ENCODE measurements at places on chromosomes 3 and 15.

DNA sequence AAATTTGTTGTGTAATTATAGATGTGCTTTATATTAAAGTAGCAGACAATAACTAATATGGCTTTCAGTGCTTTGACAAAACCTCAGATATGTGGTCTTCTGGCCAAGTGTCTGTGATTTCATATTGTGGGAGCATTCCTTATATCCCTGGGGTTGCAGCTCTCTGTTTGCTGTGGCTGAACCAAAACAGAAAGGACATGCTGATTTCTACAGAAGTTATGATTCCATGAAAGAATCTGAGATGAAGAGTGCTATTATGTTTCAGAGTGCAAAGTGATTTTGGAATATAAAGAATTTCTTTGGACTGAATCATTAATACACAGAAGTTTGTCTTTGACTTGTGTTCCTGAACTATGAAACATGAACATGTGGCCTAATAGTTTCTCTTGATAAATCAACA is 36.5 kb downstream of the CDV3 start:
- no peak for DNase-seq

- no peak for DNase-seq
Observed at GRCh38 chr3:181839916-181840297, 128.2 kb downstream of the SOX2 start.

DNA sequence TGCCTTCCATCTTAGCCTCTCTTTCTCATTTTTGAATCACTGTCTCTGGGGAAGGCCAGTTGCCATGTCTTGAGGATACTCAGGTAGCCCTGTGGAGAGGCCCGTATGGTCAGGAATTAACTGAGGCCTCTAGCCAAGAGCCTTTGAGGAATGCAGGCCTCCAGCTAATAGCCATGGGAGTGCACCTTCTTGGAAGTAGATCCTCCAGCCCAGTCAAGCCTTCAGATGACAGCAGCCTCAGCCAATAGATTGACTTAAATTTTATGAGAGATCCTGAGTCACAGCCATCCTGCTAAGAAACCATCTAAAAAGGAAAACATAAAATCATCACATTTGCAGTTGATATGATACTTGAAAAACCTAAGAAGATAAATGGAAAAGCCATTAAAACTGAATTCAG is 112.5 kb upstream of the BNIP2 start:
- no peak for DNase-seq

GRCh38 chr3:64095802-64096201 is 72.5 kb upstream of the PSMD6 start:
- DNase-seq, result no peak

DNA sequence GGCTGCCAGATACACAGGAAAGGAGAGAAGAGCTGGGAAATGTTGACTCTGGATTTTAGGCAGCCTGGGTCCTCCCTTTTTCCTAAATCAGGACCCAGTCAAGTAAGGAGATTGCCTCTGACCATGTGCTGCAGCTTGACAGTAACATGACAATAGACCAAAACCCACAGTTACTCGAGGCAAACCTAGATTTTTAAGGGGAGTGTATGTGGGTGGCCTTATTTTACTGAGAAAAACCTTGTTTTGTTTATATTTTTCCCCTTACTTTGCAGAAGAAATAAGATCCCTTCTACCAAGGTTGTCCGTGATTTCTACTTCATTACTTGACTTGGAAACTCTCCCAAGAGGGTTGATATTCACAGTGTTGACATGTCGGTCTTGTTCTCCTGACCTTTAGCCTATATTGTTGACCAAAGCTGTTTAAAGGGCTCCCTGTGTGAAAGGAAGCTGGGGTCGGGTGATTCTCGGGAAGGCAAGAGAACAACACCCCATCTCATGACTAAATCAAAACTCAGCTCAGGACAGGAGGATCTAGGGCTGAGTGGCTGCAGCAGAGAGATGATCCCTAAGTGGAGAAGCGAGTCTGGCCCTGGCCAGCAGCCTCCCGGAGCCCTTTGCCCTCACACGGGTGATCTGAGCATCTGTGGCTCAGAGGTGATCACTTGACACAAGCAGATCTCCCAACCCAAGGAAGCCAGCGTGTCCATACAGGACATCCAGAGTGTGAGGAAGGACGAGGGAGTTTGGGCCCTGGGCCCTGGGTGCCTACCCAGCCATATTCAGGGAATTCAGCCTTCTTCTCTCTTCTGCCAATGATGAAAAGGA is 31.0 kb upstream of the SLCO2A1 start:
- DNase-seq, result no peak

GRCh38 chr3:183513046-183513706 is 42.3 kb downstream of the KLHL6 start:
- DNase-seq, result no peak

GRCh38 chr15:100762913-100763834 is 116.5 kb upstream of the ALDH1A3 start:
- DNase-seq, result no peak

DNA sequence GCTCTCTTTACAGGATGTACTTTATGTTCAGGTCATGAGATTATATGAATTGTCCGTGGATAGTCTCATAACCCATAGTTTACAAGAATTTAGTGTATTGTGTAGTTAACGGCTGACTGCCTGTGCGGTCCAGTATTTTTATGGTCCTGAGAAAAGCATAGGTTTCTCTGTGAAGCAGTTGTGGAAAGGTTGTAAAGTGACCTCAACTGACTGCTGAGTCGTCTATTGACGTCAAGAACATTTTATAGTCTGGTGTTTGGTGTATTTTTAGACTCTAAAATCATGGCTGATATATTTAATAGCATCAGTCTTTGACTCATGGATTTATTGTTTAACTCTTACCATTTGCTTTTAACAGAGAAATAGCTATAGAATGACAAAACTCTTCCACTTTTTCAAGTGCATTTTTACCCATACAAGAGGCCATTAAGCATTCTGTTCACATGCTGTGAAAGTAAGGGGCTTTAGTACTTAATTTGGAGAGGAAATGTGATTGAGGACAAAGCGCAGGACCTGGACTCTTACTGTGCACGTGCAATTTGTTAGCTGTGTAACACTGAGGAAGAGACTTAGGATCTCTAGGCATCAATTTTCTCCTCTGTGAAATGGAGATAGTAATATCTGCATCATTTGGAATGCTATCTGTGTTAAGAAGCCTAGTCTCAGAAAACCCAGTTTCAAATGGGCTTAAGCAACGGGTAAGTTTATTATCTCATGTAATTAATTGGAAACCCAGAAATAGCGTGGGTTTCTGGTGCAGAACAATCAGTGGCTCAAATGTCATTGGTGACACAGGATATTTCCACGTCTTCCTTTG is 240.8 kb downstream of the NFKBIZ start:
- no peak for DNase-seq

- no peak for DNase-seq
Observed at GRCh38 chr3:167203062-167203461, 177.0 kb downstream of the ZBBX start.

DNA sequence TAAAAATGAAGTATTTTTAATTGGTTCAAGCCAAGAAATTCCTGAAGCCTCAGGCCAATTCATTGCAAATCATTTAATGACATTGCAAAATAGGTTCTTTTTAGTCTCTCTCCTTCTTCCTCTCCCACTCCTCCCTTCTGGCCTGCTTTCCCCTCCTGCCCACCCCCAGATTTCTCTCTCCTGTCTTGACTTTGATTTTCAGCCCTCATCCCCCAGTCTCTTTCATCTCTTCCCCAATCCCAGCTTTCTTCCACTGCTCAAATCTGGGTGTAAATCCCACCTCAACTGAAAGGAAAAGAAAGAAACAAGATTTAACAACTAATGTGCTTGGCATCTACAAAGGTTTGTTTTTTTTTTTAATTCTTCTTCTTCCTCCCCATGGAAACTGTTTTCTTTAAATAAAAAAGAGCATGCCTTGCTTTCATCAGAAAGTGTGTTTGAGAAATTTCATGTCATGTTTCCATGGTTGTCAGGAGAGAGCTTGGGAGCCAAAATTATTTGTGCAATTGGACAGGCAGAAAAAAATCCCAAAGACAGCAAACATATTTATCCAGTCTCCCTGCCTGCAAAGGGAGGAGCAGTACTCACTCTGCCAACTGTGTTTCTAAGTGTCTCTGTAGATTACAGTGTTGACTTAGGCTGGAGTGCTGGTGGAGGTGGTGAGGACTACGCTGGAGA is 50.4 kb downstream of the BOC start:
- no peak for DNase-seq

GRCh38 chr15:90080458-90080755 is 21.9 kb downstream of the IDH2 start:
- no peak for DNase-seq

GRCh38 chr3:139555249-139555648 is 15.7 kb upstream of the RBP1 start:
- DNase-seq, result no peak

DNA sequence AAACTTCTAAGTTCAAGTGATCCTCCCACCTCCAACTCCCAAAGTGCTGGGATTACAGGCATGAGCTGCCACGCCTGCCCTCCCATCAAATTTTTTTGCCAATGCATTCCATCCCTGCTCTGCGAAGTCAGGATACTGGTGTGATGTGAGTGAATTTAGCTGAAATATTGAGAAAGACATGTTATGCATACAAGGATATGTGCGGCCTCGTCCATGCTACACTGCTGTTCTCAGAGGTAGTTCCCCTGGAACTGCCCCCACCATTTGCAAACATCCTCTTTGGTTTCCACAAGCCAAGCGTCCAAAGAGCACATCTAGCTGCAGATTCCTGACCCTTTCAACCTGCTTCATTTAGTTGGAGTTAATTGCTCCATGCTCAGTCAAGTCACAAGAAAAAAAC is 36.5 kb upstream of the BCL2A1 start:
- DNase-seq, result no peak

DNA sequence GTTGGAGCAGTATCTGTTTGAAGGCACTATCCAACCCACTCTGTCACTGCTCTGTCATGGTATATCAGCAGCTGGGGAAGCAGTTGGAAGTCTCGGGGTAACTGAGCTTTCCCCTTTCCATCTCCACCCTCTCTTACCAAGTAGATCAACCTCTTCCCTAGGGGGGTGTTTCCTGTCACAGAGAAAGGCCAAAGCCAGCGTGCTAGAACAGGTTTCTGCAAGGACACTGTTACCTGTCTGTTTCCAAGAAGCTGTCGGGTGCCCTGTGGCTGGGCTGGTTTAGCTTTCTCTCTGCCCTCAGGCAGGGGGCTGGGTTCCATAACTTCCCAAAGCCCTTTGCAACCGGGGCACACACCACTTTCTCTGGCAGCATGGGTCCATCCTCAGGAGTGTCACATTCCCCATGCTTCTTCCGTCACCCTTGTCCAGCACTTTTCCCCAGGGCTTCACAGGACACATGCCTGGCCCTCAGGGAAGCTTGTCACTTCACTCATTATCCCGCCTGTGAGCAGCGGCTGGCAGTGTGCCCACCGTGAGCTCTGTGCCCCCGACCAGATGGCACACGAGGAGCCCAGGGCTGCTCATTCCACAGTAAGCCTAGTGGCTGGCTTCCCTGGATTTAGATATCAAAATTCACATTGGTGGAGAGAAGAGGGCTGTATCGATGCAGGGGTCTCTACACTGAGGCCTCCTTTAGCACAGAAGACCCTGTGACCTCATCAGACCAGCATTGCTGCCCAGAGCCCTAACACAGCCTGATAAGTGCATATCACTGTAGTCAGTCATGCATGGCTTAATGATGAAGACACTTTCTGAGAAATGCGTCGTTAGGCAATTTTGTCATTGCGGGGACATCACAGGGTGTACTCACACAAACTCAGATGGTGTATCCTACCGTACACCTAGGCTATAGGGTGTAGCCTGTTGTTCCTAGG is 205.8 kb downstream of the SLCO3A1 start:
- no peak for DNase-seq

DNA sequence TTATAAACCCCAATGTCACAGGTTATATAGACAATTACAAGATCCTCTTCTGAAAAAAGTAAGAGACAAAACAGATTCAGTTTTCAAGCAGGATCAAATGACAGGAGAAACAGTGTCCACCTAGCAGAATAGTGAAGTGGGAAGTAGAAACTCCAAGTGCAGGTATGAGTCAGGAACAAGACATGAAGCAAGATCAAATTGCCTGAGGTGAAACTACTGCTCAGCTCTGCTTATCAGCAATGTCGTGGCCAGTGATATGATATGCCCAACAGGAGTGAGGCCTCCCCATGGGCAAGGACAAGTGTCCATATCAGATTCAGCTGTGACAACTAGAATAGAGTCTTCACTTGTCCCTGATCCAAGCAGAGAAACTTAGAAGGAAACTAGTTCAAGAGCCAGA is 100.0 kb downstream of the ZMAT3 start:
- no peak for DNase-seq

- no peak for DNase-seq
Observed at GRCh38 chr15:50259276-50259675, 6.2 kb downstream of the HDC start.

GRCh38 chr3:158152186-158152585 is 42.3 kb downstream of the RSRC1 start:
- DNase-seq, result no peak

DNA sequence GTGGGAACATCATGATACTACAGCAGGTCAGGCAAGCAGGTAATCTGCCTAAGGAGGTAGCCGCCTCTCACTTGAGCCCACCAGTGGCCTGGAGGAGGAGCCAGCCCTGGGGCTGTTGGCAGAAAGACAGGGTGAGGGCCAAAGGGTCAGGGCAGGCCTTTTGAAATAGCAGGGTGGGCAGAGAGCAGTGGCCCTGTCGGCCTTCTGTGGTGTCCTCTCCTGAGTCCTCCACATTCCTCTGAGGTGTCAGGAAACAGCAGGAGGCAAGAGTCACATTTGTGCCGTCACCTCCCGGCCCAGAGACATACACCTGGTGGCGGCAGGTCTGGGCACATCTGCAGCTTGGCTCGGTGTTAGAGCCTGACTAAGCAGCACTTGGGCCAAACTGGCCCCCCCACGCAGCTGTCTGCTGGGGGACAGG is 3.9 kb upstream of the BNC1 start:
- no peak for DNase-seq

- no peak for DNase-seq
Observed at GRCh38 chr3:46399098-46399497, 7.8 kb downstream of the CCR5AS start.

DNA sequence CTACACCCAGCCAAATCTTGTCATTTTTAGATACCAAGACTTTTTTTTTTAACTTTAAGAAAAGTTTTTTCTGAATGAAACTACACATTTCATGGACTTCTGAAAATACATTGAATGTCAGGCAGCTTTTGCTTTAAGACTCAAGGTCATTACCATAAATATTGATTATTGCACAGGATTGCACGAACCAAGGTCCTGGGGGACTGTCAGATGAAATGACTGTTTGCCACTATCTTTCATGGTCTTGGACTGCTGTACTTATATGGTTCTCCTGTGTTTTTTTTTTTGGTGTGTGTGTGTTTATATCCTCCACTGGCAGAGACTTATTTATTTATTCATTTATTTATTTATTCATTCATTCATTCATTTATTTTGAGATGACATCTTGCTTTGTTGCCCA is 6.9 kb upstream of the MYO1E start:
- DNase-seq, result no peak

DNA sequence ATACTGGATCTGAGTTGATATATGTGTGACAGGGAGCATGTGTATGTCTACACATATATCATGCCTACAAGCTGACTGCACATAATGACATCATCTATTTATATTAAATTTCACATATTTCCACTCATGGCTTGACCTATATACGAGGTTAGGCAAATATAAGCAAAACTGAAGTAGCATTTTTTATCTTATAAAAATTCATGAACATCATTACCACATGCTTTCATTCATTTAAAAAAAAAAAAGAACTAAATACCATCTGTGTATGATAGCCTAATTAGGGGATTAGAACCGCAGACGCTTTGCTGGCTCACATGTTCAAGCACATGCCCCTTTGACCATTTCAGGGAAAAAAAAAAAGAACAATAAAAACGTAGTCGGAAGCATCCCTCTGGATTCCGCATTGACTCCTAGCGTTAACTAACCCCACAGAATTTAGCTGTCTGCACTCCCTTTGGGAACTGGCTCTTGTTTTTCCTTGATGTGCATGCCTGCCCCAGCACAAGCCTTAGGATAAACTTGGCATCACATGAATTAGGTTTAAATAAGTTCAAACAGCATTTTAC is 888.4 kb downstream of the ROBO1 start:
- no peak for DNase-seq

Measured in dorsolateral prefrontal cortex (tissue), 122 donors.